Germinal center (tissue), 1 donor: ENCODE measurements at places on chromosomes 12 and 14.

GRCh38 chr12:86261578-86261977 lies 5.4 kb upstream of the MGAT4C start:
- no peak for DNase-seq

DNA sequence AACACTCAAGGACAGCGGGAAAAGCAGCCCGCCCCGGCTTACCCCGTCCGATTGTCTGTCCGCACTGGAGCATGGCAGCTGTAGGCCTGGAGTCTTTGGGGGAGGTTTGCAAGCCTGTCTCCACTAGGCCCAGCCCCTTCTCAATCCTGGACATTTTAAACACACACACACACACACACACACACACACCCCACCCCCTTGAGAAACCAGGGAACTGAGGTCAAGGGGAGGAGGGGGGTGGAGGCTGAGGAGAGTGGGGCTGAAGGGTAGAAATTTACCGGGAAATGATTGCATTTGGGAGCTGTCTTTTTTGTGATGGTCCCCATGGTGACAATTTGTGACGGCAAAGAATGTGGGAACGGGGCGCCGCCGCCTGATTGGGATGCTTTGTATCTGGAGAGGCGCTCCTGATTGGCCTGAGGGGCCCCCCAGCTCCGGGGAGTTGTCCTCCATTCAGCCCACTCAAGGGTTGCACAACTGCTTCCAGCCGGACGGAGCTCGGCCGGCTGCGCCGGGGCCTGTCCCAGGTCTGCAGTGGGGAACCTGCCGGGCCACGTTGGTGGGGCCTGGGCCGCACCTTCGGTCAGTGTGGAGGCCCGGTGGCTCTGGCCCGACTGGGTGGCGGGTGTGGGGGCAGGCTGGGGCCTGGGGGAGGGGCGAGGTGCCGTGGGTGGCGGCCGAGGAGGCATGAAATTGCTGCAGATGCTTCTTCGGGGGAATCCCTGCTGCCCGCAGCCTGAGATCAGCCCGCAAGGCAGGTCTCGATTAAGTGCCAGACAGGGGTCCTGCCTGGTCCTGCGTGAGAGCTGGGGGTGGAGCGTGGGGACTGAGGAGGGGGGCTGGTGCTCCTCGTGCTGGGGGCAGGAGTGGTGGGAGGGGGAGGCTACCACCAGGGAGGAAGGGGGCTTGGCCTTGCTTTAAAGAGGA lies at the start of gene FAM181A:
Gene FAM181A, plus strand, starts transcription at position 472 of the 927 bp plus-strand sequence. CDS start 942 bp downstream, outside the sequence.
- DNase-seq, result no peak

DNA sequence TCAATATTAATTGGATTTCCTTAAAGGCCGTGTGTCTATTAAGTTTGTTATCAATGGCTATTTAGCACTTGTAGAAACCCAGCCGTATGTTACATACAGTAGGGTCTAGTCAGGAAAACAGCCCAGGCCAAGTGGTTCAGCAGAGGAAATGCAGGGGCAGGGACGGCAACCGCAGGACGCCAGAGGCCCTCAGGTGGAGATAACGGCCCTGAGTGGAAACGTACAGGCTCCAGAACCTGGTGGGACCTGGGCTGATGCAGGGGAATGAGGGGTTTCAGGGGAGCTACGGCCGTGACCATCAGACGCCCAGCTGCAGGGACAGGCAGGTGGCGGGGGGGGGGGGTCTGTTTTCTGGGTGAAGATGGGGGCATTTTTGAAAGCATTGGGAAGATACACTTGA lies 3.7 kb upstream of the ANKLE2 start:
- DNase-seq, result no peak

DNA sequence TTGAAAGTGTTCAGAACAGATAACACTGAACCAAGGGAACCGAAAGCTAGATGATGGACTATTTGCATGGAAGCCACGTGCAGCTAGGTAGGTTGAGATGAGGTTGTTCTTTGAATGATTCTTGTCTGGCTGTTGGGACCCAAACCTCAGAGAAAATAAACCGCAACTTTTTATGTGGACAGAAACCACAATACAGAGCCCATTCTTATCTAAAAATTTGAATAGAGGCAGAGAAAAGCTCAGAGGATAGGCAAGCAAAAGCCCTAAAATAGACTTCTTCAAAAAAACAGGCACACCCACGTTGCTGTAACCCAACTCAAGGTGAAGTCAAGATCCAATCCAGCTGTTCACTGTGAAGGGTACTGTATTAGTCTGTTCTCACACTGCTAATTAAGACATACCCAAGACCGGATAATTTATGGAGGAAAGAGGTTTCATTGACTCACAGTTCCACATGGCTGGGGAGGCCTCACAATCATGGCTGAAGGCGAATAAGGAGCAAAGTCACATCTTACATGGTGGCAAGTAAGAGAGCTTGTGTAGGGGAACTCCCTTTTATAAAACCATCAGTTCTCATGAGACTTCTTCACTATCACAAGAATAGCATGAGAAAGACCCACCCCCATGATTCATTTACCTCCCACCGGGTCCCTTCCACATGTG lies 353.8 kb downstream of the AACS start:
- DNase-seq, result peak; percentile 79

DNA sequence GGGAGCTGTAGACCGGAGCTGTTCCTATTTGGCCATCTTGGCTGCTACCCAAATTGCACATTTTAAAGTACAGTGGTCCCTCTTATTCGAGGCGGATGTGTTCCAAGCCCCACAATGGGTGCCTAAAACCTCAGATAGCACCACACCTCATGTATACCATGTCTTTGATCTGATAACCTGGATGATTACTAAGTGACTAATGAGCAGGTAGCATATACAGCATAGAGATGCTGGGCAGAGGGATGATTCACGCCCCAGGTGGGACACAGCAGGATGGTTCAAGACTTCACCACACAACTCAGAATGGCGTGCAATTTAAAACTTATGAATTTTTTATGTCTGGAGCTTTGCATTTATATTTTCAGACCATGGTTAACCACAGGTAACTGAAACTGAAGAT lies 255.0 kb downstream of the AKAP6 start:
- DNase-seq, result no peak

GRCh38 chr12:71795901-71796300 lies 41.2 kb downstream of the RAB21 start:
- DNase-seq, result no peak

- no peak for DNase-seq
Measured at GRCh38 chr12:72111706-72112105, 160.5 kb upstream of the TRHDE start.

DNA sequence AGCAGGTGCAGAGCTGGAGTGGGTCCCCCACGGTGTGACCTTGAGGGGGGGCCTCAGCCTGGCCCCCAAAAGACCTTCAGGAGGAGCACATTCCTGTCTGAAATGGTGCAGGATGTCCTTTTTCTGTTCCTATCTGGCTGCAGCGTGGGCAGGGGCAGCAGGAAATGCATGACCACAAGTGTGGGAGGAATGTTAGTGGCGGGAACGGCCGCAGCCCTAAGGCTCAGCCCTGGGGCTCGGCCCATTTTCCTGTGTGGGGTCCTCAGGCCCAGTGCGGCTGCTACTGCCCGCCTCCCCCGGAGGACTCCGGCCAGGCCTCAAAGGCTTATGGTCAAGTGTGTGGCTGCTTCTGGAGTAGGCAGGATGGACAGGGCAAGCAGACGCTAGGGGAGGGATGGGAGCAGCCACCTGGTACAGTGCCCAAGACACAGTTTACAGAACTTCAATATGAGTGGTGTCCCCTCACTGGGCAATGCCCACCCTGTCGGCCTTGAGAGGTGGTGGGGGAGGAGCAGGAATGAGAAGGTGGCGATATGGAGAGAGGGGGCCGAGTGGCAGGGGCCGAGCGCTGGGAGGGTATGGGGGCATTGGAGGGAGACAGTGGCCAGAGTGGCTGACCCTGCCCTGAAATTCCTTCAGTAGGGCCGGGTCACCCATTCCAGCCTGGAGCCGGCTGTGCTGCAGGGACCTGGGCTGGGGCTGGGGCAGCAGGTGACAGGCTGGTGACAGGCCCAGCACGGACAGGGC lies 137.4 kb downstream of the CALM1 start:
- DNase-seq, result no peak

DNA sequence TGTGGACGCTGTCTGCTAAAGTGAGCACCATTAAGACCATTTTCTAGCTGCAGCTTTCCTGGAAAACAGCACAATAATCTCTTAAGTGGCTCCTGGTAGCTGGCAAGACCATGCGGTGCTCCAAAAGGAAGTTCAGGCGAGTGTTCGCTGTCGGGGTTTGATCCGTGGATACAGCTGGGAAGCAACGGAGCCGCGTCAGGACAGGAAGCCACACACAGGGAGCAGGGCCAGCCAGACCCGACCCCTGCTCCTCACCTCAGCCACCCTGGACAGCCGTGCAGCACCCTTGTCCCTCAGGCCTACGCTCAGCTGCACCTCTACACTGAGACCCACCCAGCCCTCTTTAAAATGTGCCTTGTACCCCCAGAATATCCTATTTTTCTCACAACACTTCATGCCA lies 19.4 kb downstream of the ZFYVE21 start:
- DNase-seq, result no peak
